Bone marrow (tissue), 2 donors: ENCODE measurements at places on chromosomes 12 and 14.

- DNase-seq: no peak
Measured at GRCh38 chr12:99137124-99137855, 492.2 kb downstream of the APAF1 start.

GRCh38 chr14:22159099-22159498 is 429.9 kb downstream of the DAD1 start:
- DNase-seq: no peak

DNA sequence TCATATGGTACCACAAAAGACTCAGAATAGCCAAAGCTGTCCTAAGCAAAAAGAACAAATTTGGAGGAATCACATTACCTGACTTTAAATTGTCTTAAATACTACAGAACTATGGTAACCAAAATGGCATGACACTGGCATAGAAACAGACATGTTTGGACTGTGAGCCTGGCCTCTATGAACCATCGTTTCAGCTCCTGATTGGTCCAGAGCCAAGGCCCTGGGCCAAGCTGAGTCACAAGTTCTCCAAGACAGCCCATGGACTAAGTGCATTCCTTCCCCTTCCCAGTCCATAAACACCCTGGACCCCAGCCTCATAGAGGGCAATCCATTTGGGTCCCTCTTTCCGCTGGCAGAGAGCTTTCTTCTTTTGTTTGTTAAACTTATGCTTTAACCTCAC is 12.1 kb upstream of the PRR4 start:
- DNase-seq: no peak

GRCh38 chr12:119409043-119409442 is 74.5 kb downstream of the CCDC60 start:
- DNase-seq: no peak

DNA sequence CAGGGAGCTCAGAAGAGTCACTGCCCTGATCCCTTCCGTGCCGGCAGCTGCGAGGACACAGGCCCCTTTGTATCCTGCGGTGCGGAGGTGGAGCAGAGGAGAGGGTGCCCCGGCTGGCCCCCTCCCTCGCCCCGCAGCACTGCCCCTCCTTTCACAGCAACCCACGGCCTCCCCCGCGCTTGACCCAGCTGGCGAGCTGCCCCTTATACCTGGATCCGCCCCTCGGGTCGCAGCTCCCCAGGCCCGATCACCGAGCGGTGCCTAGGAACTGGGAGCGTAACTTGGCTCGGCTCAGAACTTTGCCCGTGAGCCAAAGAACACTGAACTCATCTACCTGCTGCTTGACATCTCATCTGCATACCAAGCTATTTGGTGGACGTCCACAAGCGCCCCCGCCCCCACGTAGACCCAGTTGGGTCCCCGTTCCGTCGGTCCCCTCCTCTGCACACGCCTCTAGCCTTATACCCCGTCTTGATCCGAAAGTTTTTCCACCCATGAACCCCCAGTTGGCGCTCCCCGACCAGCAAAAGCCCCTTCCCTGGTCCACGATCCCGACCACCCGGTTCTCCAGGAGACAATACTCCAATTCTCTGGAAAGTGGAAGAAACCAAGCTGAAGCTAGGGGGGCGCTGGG is 697 bp upstream of the DNAJC14 start:
- DNase-seq: no peak

DNA sequence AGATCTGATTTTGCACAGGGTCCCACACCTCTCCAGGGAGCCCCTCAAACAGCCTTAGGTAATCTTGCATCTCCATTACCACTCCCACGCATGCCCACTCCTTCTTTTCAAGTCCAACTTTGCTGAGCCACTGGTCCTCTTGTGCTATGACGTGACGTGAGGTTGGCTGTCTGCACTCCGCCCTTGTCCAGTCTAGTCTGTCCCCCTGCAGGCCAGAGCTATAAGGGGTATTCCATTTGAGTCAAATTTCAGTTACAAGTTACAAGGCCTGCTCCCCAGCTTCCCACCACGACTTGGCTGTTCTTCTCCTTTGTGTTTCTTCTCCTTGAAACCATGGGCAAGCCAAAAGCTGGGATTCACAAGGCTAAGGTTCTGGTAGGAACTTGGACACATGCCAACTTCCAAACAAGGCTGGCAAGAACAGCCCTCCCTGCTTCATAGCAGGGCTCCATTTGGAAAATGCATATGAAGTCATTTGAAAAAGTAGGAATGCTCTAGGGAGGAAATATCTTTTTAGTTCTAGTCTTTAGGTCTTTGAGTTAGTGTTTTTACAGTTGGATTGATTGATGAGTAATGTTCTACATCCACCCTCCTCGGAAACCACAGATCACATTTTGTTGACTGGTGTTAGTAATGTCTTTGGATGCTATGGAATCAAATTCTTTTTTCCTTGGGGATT is 49.1 kb downstream of the KCNA1 start:
- DNase-seq: no peak

GRCh38 chr14:104872469-104873341 is 7.6 kb downstream of the CEP170B start:
- peak; percentile 51 for DNase-seq

- DNase-seq: no peak
Measured at GRCh38 chr14:104100171-104101085, 14.9 kb downstream of the ASPG start.

- no peak for DNase-seq
Measured at GRCh38 chr12:30624009-30624408, 71.7 kb downstream of the IPO8 start.

DNA sequence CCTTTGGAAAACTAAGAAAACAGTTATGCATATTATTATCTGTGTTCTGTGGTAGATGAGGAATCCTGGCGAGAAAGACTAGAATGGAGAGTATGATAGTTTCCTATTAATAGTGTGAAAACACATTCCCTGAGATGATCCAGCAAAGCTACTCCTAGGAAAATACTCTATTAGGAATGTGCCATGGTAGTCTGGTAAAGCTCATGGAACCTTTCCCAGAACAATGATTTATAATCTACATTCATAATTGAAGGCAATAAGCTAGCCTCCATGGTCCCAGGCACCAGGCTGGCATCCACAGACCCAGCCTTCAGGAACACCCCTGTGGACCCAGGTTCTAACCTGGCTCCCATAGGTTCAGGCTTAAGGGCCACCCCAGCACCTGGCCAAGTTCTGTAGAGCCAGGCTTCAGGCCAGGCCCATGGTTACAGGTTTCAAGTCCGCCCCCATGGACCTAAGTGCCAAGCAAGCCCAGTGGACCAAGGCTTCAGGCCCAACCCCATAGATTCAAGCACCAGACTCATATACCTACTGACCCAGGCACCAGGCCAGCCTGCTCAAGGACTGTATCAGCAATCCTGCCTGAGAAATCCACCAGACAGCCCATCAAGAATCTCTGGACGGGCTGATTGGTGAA is 72.2 kb downstream of the ITPR2 start:
- no peak for DNase-seq

DNA sequence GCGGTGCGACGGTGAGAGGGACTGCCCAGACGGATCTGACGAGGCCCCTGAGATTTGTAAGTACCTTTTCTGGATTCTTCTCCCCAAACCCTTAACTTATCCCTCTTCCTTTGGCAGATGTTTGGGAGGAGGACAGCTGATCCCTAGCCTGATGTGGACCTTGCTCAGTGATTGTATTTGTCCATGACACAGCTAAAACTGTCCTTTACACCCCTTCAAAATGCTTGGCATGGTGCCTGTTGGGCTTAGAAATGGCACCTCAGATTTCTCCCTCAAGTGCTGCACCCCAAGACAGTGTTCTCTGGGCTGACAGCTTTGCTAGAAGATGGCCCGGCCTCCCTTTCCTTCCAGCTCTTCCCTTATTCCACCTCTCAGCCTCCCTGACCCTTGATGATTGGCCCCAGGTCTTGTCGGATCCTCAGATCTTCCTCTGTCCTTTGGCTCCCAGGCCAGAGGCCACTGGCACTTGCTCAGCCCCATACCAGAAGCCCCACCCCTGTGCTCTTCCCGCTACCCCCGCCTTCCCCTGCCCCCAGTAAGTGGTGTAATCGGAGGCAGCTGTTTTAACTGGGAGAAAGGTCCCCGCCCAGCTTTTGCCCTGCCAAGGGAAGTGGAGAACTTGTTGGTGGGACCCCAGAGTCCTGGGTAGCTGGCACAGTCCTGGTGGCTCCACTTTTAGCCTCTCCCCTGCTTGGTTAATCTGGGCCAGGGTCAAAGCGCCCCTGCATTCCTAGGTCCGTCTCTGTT is 8.7 kb downstream of the LRP1-AS start:
- DNase-seq: no peak

DNA sequence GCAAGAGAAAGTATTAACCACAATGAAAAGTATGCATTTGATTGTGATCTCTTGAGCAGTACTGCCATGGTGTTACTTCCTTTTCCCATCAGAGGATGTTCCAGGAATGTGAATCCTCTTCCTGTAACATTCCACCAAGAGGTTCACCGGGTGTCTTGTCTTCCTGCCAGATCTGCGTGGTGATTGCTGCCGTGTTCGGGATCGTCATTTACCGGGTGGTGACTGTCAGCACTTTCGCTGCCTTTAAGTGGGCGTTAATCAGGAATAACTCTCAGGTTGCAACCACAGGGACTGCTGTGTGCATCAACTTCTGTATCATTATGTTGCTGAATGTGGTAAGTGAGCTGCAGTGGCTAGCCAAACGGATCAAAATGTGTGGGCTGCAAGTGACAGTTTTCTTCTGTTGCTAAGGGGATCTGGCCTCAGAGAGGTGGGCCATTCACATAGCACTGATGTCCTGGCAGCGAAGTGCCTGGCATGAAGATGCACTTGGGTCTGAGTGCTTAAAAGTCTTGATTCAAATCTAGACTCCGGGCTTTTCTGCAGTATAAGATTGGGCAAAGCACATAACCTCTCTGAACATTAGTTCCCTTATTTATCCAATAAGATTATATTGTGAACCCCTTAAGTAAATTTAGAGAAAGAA is 123.4 kb downstream of the SLC5A8 start:
- no peak for DNase-seq

DNA sequence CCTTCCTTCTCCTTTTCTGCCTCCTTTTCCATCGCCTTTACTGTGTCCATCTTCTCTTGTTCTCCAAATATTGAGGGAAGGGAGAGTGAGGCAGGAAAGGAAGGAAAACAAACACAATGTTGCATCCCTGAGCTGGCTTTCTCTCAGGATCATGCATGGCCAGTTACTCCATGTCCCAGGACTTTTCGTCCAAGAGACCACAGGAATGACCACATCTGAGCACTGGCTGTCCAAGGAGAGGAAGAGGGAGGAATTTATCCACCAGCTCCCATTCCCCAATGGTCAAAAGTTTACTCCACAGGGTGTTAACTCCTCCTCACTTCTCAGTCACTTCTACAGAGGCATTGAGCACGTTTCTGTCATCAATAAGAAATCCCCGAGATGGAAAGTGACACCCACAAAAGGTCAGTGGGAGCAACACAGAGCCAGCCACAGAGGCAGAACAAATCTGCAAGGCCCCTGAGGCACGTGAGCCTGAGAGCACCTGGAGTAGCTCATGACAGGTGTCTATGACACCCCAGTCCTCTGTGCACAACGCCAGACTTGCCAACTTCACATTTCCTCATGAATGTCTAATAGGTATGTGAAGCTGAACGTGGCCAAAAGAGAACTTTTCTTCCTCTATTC is 177.3 kb upstream of the NUDT4 start:
- no peak for DNase-seq

GRCh38 chr12:29519585-29520182 is 22.2 kb upstream of the OVCH1 start:
- DNase-seq: no peak

DNA sequence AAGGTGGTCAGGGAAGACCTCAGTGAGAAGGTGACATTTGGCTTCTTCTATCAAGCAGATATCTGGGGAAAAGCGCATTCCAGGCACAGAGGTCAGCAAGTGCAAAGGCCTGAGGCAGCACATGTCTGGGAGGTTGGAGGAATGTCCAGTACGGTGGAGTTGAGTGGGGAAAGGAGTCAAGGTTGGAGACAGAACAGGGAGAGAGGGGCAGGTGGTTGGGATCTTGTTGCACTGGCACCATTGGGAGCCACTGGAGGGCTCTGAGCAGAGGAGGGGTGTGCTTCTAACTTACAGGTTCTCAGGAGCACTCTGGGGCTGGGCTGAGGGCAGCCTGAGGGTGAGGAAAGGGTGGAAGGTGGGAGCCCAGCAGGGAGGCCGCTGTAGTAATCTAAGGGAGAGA is 52.1 kb downstream of the EID3 start:
- no peak for DNase-seq

GRCh38 chr12:101619026-101619786 is 24.4 kb downstream of the MYBPC1 start:
- no peak for DNase-seq

DNA sequence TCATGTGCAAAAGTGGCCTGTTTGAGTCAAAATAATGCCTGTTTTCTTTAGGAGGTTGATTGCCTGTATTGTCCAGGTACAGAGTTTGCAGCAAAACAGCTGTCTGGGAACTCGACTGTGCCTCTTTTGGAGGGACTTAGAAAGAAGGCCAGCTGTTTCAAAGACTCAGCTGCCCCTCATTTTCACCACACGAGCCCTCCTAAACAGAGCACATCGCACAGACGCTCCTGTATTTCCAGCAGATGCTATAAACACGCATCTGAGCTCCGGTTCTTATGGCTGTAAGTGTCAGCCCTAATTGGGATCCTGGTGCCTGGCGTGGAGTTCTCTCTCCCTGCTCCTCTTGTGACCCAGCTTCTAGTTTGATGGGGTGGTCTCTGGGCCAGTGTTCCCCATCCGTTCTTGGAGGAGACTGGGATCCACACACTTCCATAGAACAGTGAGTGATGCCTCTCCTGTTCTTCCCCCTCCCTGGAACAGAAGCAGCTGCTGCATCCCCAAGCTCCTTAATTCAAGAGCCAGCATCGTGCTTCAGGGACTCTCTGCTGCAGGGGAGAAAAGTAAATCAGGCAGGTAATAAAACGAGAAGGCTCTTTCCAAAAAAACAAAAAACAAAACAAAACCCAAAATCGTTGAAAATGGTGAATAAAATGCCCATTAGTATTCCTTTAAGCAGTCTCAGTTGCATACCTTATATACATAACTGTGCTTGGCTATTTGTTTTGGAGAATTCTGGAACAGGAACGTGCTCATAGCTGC is 269.0 kb downstream of the SLC15A4 start:
- no peak for DNase-seq

DNA sequence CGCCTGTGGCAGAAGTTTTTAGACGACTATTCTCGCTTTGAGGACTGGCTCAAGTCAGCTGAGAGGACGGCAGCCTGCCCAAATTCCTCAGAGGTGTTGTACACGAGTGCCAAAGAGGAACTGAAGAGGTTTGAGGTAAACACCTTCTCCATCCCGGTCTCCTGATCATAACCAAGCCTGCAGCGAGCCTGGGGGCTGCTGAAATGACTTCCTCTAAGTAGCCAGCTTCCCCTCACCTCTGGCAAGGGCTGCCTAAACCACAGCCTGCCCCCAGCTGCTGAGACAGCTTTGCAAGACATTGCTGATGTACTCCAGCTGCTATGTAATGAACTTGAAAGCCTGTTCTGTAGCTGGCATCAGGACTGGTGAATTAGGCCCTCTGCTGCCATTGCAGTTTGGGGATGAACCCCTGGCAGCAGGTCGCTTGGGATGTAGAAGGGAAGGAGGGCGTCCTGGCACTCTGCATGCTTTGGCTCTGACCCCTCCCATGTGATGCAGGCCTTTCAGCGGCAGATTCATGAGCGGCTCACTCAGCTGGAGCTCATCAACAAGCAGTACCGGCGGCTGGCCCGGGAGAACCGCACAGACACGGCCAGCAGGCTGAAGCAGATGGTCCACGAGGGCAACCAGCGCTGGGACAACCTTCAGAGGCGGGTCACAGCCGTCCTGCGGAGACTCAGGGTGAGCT is 84.6 kb downstream of the ESR2 start:
- DNase-seq: no peak
